ENCODE measurements at places on chromosomes 6 and 20.

DNA sequence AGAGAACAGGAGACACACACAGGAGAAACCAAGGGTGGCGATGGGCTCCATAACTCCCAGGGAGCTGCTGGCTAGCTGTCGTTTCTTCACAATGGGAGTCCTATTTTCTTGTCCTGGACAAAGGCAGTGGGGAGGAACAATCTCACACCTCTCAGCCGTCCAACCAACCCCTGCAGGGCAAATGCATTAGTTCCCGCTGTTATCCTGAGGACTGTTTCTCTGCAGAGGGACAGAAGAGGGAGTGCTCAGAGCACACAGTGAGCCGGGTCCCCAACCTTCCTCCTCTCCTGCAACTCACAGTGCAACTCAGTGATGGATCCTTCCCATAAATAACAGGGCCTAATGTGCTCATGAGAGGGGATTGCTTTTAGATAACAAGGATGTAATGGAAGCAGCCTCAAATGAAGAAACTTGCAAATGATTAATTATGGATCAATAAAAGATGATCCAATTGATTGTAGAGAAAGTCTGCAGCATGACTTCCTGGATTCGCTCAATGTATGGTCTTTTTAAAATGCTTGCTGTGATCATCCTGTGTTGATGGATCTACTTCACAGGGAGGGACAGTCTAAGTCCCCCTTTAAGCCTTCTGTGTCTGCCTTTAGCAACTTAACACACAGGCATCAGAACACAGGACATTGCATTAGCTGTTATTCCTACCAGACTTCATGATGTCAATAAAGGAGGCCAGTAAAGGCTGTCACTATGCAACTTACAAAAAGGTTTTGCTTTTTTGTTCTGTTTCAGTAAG, 453.4 kb upstream of the AGPAT4 start:
- no peak for DNase-seq

DNA sequence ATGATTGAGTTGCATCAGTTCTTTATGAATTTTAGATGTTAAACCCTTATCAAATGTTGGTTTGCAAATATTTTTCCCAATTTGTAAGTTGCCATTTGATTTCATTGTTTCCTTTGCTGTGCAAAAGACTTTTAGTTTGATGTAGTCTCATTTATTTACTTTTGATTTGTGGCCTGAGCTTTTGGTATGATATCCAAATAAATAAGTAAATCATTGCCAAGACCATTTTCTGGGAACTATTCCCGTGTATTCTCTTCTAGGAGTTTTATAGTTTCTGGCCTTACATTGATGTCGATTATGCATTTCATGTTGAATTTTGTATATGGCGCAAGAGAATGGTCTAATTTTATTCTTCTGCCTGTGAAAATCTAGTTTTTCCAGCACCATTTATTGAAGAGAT, 13.4 kb downstream of the AIG1 start:
- no peak for DNase-seq

- DNase-seq = no peak
These were observed 8.8 kb downstream of the RSPH3 start for GRCh38 chr6:158991017-158991723.

DNA sequence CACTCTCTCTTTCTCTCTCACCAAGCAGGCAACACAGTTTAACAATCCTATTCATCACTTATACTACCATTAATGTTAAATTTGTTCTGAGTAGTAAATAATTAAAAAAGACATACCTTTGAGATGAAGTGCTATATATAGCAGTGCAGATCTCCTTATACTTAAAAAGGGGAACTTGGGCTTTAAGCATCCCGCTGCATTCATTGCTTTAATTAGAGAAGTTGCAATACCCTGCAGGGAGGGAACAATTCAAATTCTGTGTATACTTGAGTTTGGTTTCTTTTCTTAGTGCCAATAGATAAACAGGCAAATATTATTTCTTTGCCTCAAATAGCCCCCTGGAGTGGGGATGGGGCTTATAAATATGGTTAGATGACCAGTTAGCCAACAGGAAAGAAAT, 10.8 kb upstream of the ZBTB24 start:
- no peak for DNase-seq

DNA sequence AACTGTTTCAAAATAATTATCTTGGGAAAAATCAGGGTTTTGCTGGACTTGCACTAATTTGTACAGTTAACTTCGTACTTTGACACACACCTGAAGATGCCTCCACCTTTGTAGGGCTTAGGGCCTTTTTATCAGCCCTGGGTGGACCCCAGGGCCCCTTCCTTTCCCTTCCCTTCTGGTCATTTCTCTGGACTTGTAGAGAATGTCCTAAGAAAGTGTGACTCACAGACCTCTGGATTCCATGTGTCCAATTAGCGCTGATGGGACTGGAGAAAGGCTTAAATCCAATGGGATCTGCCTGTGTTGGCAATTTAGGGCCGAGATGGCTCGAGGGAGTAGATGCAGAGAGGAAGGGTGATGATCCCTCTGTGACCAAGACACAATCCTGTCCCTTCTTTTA, 9.3 kb downstream of the TRIM15 start:
- no peak for DNase-seq

GRCh38 chr6:163793011-163793983, 378.8 kb downstream of the QKI start:
- no peak for DNase-seq

- DNase-seq = no peak
These were observed 251.6 kb downstream of the ADGB start for GRCh38 chr6:146850238-146850896.

DNA sequence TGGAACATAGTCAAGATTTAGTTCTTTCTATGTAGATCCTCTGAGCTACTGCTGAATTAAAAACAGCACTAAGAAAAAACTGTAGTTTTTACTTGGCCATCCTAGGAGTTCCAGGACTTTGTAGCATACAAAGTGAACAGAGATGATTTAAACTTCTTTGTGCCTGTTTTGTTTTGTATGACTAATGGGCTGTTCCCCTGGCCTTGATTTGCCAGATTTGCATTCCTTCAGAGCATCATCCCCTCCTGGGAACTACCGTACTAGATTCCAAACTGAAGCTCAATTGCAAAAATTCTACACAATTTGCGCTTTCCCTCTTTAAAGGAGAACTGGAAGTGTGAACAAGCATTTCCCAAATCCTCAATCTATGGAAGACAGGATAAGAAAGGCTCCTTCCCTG, 23.1 kb downstream of the ACOT13 start:
- DNase-seq = no peak

DNA sequence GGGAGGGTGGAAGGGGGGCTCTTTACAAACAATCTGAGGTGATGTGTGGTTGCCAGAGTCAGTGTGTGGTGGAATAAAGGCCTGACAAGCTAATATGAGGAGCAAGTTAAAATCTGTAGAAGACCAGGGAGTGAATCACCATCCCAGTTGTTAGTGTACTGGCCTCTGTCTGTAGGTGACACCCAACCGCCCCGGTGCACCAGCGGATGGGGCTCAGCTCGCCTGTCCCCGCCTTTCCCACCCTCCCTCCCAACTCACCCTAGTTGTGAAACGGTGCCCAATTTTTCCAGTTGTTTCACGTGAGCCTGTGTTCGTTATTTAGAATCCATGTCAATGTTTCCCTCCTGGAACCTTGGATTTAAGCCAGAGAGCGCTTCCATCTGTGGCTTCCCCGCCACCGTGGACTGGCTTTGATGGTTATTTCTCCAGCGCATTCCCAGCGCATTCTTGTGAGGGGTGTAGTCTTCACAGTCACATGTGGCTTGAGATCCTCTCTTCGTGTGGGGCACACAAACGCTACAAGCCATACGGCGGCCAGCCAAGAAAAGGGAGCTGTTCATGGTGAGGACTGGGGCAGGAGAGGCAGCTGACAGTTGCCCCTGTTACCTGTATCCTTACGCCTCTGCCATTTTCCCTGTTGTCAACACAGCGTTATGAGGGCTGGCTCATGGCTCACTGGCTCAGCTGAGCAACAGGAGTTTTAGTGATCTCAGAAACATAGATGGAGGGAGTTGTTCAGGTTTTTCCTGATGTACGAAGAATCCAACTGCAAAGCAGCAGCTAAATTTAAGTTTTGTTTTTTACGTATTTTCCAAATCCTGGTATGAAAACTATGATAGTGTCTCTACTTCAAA, 137.6 kb downstream of the ZDHHC14 start:
- DNase-seq = no peak

GRCh38 chr6:133136177-133136880, 104.8 kb upstream of the EYA4 start:
- no peak for DNase-seq

- no peak for DNase-seq
These were observed 5.6 kb upstream of the MYT1 start for GRCh38 chr20:64158346-64159285.
